ENCODE measurements at places on chromosomes 4 and X. TPM values are rescaled to one million over a fixed set of nuclear protein-coding genes. Genes with fewer than 3 reads are reported as not detected.
A peak's percentile ranks its signal among the peaks of the same experiment; 100 is the strongest.

- DNase-seq = no peak
These were observed 151.9 kb upstream of the RPS6KA3 start for GRCh38 chrX:20418379-20419150.

- no peak for DNase-seq
These were observed 466.6 kb downstream of the INPP4B start for GRCh38 chr4:142379277-142380051.

GRCh38 chrX:68989456-68989855 is 160.6 kb downstream of the EFNB1 start:
- no peak for DNase-seq

- no peak for DNase-seq
These were observed 34.4 kb downstream of the BBS12 start for GRCh38 chr4:122766950-122767349.

Gene KCND1
- 0.65 TPM for polyA plus RNA-seq

GRCh38 chrX:46587158-46587557 is 13.6 kb downstream of the CHST7 start:
- peak; percentile 45 for DNase-seq

Gene CBR4
- polyA plus RNA-seq = 9.2 TPM

DNA sequence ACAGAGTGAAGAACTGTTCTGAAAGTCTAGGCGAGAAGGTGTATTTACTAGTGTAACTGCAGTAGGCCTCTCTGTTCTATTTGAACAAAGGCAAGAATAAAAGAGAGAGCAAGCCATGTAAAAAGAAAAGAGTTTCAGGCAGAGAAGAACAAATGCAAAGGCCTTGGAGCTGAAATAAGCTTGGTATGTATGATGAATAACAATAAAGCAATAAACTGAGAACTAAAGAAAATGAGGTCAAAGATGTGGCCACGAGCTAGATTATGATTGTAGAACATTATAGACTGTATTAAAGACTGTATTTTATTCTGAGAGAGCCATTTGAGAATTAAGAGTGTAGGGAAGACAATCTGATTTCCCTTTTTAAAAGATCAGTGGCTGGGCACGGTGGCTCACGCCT is 160.5 kb downstream of the LRBA start:
- DNase-seq = no peak

- no peak for DNase-seq
These were observed 133.4 kb downstream of the RTL9 start for GRCh38 chrX:110491846-110492620.

DNA sequence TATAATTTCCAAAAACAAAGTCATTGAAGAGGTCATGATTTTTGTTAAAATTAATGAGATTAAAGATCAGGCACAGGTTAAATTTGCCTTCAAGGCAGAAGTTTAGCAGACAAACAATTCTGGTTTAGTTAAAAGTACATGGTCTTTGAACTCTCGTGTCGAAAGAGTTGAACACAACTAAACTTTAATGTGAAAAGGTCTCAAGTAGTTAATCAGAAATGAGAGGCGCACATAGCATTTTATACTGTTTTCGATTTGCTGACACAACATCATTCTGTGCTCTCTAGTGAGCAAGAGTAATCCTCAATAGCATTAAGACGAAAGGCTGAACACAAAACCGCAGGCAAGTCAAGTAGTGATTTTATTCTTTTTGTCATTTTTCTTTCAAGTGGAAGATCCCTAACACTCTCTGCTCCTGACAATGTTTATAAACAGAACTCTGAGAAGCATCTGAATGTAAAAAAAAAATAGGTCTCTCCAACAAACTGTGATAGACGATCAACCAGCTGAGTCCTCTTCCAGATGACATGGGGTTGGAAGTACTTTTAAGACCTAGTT is 49.8 kb downstream of the SH3RF1 start:
- DNase-seq = no peak

DNA sequence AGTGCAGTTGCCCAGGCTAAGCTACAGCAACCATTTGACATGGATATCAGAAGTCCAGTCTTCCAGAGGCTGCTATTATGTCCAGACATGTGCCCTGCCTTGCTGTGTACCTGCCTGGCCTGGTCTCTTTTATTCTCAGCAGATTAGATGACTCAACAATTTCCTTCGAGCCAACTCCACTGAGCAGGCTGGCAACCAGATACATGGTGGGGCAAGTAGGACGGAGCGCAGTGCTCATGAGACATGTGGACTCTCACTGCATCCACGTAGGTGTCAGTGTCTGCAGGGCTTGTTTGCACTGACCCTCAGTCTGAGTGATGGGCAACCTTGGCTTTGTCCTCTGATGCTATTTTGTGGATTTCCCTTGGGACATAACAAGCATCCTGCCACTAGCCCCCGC is 7.2 kb upstream of the MAGEA11 start:
- no peak for DNase-seq

- no peak for DNase-seq
These were observed 34.8 kb downstream of the DOCK11 start for GRCh38 chrX:118530219-118530911.

GRCh38 chr4:168264903-168265302 is 53.6 kb downstream of the DDX60 start:
- DNase-seq = peak; percentile 9

GRCh38 chr4:128288689-128289106 is 1.1 kb upstream of the PGRMC2 start:
- peak; percentile 69 for DNase-seq

DNA sequence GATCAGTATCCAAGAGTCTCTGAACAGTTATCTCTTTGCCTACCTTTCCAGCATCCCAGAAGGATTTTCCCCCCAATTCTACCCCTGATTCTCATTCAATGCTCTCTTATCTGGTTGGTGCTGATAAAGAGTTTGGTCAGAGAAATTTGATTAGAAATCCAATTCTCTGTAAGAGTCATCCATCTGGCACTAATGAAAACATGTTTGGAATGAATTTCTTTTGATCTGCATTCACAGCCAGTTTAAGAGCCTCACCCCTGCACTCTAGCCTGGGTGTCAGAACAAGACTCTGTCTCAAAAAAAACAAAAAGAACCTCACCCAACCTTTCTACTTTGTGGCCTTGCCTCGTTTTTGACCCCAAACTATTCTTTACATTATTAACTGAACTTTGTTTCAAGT is 122.1 kb downstream of the MANBA start:
- DNase-seq = no peak

- no peak for DNase-seq
These were observed 6.6 kb downstream of the LNX1 start for GRCh38 chr4:53584658-53585057.

DNA sequence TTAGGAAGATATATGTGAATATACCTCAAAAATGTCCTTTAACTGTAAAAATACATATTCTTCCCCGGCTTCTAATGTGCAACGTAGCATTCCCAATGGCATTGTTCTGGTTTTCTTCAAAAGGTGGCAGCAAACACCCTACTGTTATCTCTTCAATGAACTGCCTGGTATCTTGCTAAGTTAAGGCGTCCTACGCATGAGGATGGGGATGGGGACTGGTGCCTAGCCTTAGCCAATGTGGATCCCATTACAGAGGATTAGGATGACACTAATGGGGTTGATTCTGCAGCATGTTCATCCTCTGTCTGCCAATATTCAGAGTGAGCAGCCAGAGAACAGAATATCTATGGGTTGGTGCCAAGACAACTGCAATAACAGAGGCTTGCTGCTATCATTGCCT is 334.9 kb upstream of the ADGRL3 start:
- DNase-seq = peak; percentile 62
